IMR-90 (cell line): ENCODE measurements at places on chromosomes 7 and 10. TPM values are rescaled to one million over a fixed set of nuclear protein-coding genes. Genes with fewer than 3 reads are reported as not detected.

SORBS1 gene
- total RNA-seq = under 0.01 and 0.18 TPM in 2 replicates

PRPS1L1 gene
- total RNA-seq = not detected in 2 replicates

- no peak for DNase-seq
These were observed 17.0 kb upstream of the SFRP5 start for GRCh38 chr10:97788552-97789442.

DNA sequence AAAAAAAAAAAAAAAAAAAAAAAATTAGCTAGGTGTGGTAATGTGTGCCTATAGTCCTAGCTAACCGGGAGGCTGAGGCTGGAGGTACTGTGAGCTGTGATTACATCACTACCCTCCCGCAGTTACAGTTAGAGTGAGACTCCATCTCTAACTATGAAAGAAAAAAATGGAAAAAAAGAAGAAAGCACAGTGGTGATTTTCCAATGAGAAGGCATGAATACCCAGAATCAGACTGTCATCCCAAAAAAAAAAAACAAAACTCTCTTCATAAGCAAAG is 269.9 kb upstream of the MKLN1 start:
- DNase-seq = no peak
